ENCODE measurements at places on chromosomes 5 and 9.

- DNase-seq: no peak
These were observed 29.5 kb upstream of the LHFPL2 start for GRCh38 chr5:78677777-78678668.

DNA sequence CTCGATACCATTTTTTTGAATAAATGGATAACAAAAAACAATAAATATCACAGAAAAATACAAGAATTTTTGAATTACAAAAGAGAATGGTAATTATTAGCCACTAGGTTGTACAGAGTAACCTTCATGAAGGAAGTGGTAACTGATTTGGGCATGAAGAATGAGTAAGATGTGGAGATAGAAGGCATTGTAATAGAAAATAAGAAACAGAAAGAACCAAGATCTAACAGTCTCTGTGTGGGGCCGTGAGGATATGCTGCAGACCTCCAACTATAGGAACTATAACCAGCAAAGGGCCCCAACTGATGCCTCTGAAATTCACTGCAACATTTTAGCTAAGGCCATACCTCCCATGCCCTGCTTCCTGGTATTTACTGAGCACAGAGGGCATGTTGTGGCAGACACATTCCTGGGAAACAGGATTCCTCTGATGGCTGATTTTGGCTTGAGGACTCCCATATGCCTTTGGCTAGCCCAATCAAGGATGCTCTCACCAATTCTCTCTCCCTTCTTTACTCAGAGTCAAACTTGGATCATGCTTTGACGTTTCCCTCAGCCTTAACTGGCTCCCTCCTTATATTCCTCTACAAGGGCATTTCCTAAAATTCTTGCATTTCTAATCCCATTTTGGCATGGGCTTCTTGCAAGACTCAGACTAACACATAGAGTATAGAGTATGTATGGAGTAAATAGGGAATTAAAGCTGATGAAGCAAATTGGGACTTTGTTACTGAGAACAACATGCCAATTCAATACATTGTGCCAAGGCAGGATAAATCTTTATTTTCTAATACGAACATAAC lies 208.9 kb downstream of the PDE4D start:
- no peak for DNase-seq

GRCh38 chr5:61817472-61818326 lies 485.6 kb downstream of the ZSWIM6 start:
- no peak for DNase-seq

GRCh38 chr5:116766470-116766947 lies 191.9 kb upstream of the SEMA6A start:
- DNase-seq: no peak

DNA sequence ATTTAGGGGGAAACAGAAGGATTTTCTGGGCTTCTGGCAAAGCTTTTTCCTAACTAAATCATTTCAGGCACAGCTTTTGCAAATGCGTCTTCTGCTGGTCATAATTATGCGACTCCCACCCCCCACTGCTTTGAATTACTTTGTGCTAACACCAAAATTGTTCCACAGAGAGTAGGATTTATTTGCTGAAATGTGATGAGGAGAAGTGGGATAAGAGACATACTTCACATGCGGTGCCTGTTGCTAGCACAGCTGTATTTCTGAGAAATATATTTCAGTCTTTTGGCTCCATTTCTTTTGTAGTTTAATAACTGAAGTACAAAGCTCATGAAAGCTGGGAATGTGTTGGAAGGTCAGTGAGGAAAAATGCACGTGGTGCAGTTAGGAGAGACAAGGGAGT lies 83.2 kb upstream of the TAS2R1 start:
- DNase-seq: no peak

GRCh38 chr5:115366223-115366622 lies 69.8 kb upstream of the CCDC112 start:
- DNase-seq: no peak

DNA sequence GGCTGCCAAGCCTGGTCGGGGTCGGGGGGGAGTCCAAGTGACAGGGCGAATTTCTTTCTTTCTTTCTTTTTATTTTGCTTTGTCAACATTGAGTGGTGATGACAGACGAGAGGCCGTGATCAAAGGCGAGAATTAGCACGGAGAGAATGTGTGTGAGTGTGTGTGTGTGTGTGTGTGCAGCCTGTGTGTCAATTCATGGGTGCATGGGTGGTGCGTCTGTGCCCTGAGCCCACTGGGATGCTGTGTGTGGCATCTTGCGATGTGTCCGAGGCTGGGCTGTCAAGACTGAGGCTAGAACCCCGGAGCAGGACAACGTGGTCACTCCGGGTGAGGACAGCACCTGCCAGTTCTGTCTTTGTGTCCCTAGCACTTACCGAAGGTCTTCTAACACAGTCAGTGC lies 4.7 kb upstream of the FIBCD1 start:
- DNase-seq: no peak

GRCh38 chr5:149144637-149145036 lies 3.3 kb downstream of the ABLIM3 start:
- no peak for DNase-seq

DNA sequence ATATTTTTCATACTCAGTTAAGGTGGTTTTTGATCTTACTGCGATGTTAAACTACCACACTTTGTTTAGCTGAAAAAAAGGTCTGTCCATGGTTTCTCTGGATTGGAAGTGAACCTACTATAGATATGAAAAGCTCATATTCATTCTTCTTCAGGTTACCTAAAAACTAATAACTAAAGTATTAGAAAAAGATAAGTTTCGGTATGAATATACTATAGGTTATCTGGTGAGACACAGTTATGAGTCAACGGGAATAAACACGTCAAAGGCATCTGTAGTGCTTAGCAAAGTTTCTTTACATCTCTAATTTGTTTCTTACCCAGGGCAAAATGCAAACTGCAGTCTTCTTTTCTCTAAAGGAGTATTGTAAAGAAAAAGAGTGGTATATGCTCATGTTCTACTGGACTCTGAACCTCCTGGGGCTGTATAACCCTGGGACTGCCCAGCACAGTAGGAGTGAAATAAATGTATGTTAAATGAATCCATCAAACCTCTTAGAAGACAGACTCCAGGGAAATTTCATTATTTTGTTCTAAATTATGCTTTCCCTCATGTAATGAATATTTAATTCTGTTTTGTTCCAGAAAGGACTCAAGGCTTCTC lies 521.9 kb downstream of the PDE4D start:
- no peak for DNase-seq

DNA sequence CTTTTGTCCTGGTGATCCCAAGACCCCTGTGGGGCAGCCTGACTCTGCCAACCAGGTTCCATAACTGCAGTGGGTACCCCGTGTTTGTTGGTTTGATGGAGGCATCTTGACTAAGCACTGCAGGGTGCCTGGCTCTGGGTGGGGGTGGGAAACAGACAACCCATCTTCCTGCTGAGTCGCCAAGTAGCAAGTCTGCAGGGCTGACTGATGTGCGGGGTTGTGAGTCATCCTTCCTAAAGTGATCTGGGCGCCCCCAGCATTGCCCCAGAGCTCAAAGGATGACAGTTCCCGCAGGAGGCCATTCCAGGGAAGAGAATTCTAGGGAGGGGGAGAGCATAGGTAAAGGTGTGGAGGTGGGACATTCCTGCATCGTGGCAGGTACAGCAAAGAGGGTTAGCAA lies 23.5 kb downstream of the DAB2IP start:
- no peak for DNase-seq

DNA sequence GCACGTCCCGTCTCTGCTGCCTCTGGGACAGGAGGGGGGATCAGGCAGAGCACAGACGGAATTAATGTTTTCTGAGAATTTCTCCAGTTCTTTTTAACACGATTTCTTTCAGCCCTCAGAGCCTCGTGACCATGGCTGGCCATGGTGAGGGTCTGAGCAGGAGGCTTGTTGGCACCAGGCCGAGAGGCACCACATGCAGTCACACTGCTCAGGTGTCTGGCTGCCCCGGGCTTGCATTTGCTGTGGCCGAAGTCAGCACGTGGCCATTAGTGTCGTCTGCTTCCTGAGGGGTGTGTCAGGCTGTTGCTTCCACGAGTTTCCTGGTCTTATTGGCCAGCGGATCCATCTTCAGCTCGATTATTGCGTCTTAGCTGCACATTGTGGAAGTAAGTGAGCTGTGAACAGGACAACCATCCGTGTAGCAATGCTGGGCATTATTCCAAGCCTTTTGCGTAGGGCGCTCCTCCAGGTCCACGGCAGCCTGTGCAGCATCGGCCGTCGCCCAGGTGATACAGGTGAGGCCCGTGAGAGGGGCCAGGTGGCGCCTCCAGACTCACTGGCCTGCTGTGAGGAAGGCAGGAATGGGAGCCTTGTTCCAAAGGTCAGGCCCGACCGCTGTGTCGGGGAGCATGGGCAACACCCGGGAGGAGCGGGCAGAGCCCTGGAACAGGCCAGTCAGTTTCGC lies 114.2 kb upstream of the CACNA1B start:
- DNase-seq: no peak

DNA sequence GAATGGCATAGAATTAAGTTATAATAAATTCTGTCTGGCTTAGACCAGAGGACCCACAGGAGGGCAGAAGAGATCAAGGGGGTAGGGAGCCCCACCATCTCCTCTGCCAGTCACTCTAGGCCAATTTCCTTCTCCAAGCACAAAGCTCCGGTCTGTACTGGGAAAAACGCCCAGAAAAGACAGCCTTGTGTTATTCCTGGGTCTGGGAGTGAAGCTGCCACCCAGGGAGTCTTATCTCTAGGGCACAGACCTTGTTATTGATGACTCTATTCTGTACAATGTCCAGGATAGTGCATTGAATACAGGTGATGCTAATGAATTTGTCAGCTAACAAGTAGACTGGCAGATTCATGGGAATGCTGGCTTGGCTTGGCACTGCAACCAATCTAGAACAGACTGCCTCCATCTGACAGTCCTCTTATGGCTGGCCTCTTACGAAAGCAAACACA lies 60.7 kb downstream of the MED27 start:
- no peak for DNase-seq

DNA sequence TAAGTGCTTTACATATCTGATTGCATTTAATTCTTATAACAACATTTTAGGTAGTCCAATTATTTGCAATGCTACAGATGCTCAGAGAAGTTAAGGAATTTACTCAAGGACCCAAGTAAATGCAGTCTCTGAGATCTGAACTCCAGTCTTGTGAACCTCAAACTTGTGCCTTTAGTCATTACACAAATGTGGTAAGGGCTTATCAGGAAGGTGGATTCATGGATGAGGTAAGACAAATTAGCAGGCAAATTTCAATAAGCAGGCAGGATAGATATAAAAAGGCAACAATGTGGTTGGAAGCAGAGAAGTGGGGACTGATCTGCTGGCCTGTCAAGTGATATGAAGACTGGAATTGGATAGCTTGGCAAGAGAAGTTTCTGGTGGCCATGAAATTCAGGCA lies 29.5 kb downstream of the HMHB1 start:
- DNase-seq: no peak

- DNase-seq: no peak
These were observed 76.0 kb downstream of the ACTL7B start for GRCh38 chr9:108779551-108780325.

GRCh38 chr5:160451281-160451680 lies 29.6 kb downstream of the PTTG1 start:
- DNase-seq: no peak

DNA sequence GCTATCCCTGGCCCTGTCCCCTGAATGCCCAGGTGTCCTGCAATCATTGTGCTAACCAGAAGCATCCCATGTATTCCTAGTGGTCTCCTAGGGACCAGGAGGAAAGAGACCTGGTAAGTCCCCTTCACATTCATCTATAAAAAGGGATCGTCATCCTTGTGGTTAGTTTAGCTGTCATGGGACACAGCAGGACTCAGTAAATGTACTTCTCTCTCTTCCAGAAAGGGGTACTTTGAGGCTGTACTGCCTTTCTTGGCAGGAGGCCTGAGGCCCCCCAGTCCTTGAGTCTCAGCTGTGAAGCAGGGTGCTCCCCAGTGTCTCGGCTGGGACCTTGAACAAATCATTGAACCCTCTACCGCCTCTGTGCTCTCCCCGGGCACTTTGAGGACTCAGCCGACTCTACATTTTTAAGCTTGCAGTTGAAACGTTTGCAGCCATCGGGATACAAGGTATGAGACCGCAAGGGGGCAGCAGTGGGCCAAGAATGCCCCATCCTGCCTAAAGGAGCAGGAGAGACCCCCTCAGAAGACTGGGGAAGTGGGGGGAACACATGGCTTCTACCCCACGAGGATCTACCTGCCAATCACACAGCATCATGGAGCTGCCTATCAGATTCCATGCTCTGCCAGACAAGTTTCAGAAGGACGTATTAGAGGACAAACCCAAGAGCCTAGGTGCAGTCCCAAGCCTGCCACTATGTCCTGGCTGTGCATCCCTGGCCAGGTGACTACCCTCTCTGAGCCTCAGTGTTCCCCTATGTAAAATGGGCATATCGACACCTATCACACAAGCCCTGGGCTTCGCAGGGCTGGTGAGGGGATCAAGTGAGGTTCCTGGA lies 2.4 kb upstream of the PHYKPL start:
- DNase-seq: peak; percentile 56

GRCh38 chr9:76662476-76663281 lies 101.6 kb upstream of the PCA3 start:
- DNase-seq: no peak

DNA sequence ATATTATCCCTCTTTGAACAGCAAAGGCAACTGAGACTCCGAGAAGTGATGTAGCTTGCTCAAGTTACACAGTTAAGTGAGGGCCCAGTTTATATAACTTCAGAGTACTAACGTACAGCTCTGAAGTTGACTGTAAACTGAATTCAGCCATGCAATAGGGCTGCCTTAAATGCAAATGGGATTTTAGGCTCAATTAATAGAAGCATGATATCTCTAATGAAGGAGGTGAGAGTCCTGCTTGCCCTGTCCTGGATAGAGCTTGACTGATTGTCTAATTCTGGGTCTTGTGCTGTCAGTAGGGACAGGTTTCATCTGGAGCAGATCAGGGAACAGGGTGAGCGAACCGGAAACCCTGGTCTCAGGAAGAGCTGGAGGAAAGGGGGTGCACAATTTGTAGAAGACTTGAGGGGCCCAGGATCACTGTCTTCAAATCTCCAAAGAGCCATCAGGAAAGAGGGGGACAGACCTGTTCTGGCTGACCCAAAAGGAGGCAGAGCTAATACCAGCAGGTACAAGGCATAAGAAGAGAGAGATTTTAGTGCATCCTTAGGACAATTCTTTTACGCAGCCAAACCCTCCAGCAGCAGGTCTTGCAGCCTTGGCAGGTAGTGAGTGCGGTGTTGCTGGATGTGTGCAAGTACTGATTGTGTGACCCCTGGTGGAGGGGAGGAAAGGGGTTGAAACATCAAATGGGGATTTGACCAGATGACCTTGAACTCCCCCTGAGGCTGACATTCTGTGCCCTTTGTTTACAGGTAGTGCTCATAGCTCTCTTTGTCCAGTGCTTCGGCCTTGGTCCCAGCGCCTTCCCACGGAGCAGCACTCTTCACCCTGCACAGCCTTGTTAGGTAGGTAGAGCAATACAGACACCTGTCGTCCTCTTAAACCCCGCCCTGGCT lies 13.0 kb downstream of the GSN start:
- DNase-seq: no peak
